ENCODE measurements at places on chromosomes 5 and 9. TPM values are rescaled to one million over a fixed set of nuclear protein-coding genes. Genes with fewer than 3 reads are reported as not detected.

DNA sequence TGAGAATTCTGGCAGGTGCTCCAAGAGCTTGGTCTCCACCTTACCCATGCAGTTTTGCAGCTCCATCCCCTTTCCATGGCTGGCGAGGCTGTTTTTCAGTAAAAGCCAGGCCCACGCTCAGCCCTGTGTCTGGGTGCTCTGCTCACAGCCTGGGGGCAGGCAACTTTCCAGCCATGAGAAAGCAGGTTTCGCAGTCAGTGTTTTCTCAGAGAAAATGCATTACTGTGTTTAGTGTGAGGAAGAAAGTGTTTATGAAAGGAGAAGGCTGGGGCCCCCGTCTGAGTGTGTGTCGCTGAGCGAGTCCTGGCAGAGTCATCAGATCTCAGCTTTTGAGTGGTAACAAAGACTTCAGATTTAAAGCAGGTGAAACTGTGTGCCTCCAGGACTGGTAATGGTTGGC is 248.1 kb downstream of the IRX1 start:
- DNase-seq = no peak
- H3K4me3 ChIP-seq = no peak overlapping the region
- H3K36me3 ChIP-seq = no peaks in the 10 kb centered on the region
- no peaks in the 10 kb centered on the region for H3K27me3 ChIP-seq

- H3K36me3 ChIP-seq = no peaks in the 10 kb centered on the region
- H3K27me3 ChIP-seq = no peaks in the 10 kb centered on the region
- DNase-seq = no peak
- no peak overlapping the region for H3K4me3 ChIP-seq
- H3K27ac ChIP-seq = no peak overlapping the region
Measured at GRCh38 chr5:148237785-148238417, 424 bp upstream of the MARCOL start.

DNA sequence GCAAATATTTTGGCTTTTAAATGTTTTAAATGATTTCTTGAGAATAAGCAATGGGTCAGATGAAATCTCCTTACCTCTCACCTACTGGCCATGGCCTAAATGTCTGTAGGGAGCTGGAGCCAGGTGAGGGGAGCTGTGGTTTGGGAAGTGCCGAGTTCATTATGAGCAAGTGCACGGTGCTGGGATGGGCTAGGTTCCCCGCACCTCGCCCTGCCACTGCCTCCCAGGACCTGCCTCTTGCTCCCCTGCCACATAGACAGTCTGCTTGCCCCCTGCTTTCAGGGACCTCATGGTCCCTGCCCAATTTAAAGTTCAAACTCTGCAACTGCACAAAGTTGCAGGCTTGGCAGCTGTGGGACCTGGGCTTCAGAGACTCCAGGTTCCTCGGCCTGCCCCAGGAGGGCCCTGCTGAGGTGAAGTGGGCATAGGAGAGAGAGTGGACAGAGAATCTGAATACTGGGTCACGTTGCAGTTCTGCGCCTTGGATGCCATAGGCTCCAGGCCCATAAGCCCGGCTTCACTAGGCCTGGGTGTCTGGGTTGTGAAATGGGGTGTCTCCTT is 5.4 kb downstream of the OR13J1 start:
- no peak overlapping the region for H3K27ac ChIP-seq
- no peak for DNase-seq
- no peaks in the 10 kb centered on the region for H3K36me3 ChIP-seq
- H3K27me3 ChIP-seq = no peaks in the 10 kb centered on the region
- no peaks in the 10 kb centered on the region for H3K4me1 ChIP-seq
- H3K4me3 ChIP-seq = no peak overlapping the region

GRCh38 chr9:12774861-12775678 is at the start of gene LURAP1L:
Gene LURAP1L (plus strand): TSS chr9:12775020. CDS start chr9:12775716, 696 bp downstream.
- no peak for DNase-seq
- H3K36me3 ChIP-seq = no peaks in the 10 kb centered on the region
- no peak within 1 kb of the TSS for H3K4me3 ChIP-seq

GRCh38 chr5:150272531-150272930 is 17.0 kb downstream of the CAMK2A start:
- H3K36me3 ChIP-seq = no peaks in the 10 kb centered on the region
- H3K4me3 ChIP-seq = no peak overlapping the region
- no peak overlapping the region for H3K27ac ChIP-seq
- no peaks in the 10 kb centered on the region for H3K4me1 ChIP-seq

- no peaks in the 10 kb centered on the region for H3K27me3 ChIP-seq
- H3K4me1 ChIP-seq = no peaks in the 10 kb centered on the region
- no peak for DNase-seq
- no peak overlapping the region for H3K4me3 ChIP-seq
- no peak overlapping the region for H3K27ac ChIP-seq
Measured at GRCh38 chr5:133222040-133222439, 170.2 kb downstream of the HSPA4 start.

DNA sequence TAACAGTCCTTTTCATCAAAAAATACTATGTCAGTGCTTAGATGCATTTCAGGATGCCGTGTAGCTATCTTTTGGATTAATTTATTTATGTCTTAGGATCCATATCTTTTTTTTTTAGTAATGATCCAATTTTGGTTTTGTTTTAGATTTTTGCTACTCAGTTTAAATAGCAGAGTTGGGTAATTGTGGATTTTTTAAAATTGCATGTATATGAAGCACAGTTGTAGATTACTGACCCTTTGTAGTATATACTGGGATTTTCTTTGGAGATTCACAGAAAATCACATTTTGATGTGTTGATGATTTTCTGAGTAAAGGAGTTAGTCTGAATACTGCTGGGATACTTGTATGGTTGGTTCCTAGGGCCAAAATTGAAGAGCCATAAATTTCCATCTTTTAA is 111.8 kb downstream of the NIPBL start:
- H3K36me3 ChIP-seq = peaks cover 24% of the 10 kb centered on the region
- no peaks in the 10 kb centered on the region for H3K27me3 ChIP-seq
- DNase-seq = no peak
- no peak overlapping the region for H3K27ac ChIP-seq
- no peaks in the 10 kb centered on the region for H3K4me1 ChIP-seq

DNA sequence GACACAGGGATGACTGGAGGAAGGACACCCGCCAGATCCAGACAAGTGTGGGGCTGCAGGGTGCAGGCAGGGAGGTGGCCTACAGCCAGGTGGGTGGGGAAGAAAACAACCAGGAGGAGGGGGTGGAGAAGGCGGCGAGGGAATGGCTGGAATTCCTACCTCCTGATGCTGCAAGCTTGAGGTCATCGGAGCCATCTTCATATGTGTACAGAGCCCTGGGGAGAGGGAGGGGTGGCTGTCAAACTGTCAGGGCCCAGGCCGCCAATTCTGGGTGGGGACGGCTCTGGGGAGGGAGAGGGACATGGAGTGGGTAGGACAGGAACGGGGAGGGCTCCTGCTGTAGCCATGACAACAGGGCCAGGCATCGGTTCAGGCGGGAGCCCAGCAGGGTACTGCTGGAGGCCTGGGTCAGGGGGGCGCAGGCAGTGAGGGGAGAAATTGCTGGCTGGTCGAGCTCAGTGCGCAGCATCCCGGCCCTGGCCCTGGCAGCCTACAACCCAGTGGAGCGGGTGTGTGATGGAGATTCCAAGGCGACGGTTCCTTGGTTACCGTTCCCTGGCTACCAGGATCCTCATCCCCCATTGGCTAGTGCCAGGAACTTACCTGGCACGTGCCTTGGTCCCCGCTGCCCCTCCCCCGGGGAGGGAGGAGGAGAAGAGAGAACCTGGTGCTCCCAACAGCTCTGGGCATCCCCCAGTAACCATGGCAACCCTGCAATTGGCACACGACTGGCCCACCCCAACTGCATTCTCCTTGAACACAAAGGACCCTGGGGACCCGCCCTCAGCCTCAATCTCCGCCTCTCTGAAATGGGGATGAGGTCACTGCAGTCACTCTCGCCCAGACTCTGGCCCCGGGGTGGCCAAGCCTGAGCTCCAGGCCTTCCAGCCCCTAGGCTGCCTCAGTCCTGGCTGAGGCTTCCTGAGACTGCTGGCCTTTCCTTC is 4.5 kb downstream of the DBN1 start:
- no peak overlapping the region for H3K4me3 ChIP-seq
- peaks cover 5% of the 10 kb centered on the region for H3K27me3 ChIP-seq
- no peak for DNase-seq
- no peak overlapping the region for H3K27ac ChIP-seq
- peaks cover 18% of the 10 kb centered on the region for H3K4me1 ChIP-seq

DNA sequence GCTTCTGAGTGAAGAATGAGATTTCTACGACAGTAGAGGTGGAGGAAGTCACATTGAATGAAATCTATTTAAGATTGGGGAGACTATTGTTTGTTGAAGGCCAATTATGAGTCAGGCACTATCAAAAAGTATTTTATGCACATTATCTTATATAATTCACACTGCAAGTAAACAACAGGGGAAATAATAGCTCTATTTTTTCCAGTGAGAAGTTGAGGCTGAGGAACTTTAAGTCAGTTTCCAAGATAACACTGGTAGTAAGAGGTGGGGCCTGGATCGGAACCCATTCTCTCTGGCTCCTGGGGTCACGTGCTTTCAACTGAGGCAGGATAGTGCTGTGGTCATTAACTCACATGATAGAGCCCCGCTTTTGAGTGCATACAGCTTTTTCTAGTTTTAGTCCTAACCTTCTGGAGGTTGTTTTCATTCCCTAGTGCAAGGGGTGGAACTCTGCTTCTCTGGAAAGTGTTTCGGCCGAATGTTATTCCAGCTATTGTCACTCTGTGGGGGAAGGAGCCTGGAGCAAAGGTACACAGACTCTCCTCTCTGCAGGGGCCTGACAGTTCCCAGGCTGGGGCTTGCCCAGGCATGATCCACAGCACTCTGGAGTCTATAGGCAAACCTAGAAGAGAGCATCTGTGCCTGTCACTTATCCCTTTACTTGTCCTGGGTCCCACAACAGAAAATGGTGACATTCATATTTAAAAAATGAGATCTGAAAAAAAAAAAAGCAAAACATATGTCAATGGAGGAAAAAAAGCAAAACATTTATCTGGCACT is 352.4 kb upstream of the ACTBL2 start:
- H3K4me3 ChIP-seq = no peak overlapping the region
- no peaks in the 10 kb centered on the region for H3K27me3 ChIP-seq
- DNase-seq = no peak
- no peaks in the 10 kb centered on the region for H3K4me1 ChIP-seq

GRCh38 chr9:89873801-89874200 is 269.0 kb downstream of the GADD45G start:
- H3K4me1 ChIP-seq = no peaks in the 10 kb centered on the region
- no peaks in the 10 kb centered on the region for H3K27me3 ChIP-seq
- H3K4me3 ChIP-seq = no peak overlapping the region
- DNase-seq = no peak

DNA sequence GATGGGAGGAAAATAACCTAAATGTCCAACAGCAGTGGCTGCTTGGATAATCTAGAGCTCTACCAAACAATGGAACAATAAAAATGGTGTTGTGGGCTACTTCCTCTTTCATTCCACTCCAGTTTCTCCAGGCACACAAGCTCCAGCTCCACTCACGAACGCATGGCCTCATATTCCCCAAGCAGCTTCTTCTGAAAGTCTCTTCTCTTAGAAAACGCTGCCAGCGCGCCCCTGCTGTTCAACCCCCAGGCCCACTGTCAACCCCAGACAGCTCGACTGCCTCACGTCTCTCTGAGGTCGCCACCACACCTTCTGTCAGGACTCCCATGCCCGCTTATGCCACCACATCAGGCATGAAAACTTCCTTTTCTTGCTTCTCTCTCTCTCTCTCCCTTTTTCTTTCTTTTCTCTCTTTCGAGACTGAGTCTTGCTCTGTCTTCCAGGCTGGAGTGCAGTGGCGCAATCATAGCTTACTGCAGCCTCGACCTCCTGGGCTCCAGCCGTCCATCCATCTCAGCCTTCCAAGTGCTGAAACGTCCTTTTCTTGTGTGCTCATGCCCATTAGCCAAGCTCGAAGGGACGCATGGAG is 16.2 kb downstream of the OR2V2 start:
- H3K27ac ChIP-seq = no peak overlapping the region
- peaks cover 27% of the 10 kb centered on the region for H3K27me3 ChIP-seq

- no peak for DNase-seq
- no peaks in the 10 kb centered on the region for H3K4me1 ChIP-seq
- H3K36me3 ChIP-seq = no peaks in the 10 kb centered on the region
- H3K4me3 ChIP-seq = no peak overlapping the region
Measured at GRCh38 chr5:74156728-74157383, 483.7 kb downstream of the ENC1 start.

DNA sequence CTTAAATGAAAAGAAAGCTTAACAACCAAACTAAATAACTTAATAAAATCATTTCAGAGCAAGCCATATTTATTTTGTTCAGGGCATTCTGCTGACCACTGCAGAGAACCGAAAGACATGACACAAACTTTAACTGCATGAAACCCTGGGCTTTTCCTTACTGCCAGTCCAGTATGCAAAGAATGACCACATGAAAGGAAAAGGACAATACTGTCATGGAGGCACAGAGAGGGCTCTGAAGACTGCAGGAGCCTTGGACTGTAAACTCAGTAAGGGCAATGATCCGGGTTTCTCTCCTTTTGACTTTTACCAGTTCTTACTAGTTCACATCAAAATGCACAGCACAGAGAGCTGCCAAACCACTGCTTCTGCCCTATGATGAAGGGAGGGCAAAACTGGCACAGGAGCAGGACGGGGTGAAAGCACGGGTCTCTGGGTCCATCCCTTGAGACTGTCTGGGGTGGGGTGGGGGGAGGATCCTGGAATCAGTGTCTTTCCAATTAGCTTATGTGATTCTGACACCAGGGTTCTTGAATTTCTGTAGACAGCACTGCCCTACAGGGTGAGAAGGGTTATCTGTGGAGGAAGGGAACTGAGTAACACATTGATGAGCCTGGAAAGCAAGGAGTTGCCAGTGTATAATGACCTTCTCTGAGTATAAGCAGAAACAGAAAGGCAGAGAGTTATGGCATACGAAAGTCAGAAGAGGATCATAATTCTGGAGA is 44.7 kb downstream of the RNF130 start:
- H3K4me1 ChIP-seq = no peaks in the 10 kb centered on the region
- H3K4me3 ChIP-seq = no peak overlapping the region
- no peak for DNase-seq
- H3K27me3 ChIP-seq = no peaks in the 10 kb centered on the region
- no peaks in the 10 kb centered on the region for H3K36me3 ChIP-seq

The KCTD16 gene
- total RNA-seq = not detected

The ARHGEF39 gene
- total RNA-seq = 0.08 TPM

The TRIP13 gene
- 0.66 TPM for total RNA-seq

The MARCOL gene
- not detected for total RNA-seq

The TMC1 gene
- not detected for total RNA-seq

The GARIN3 gene
- not detected for total RNA-seq

The SLC36A2 gene
- total RNA-seq = not detected
